GM13976 (cell line): ENCODE measurements at places on chromosomes 13 and 19.

DNA sequence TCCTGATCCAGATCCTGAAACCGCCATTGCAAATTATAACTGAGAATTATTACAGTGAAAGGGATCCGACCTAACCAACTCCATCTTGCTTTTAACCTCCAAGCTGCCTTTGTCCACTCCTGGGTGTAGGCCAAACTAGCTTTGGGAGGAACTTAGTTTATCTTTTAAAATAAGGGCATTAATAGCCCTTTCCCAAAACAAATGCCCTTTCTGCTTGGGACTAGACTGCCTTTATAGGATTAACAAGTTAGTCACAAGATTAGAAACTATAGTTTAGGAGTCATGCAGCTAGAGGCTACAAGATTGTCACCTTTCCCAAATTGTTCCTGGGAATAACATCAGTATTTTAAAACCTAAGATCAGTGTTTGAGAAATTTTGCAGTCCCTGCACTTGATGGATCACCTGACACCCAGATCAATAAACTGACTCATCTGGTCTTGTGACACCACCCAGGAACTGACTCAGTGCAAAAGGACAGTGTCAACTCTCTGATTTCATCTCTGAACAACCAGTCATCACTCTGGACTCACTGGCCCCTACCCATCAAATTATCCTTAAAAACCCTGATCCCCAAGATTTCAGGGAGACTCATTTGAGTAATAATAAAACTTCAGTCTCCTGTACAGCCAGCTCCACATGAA is 4.1 kb upstream of the ZNF841 start:
- DNase-seq: no peak

- DNase-seq: peak; percentile 20
Measured at GRCh38 chr13:112447306-112447705, 71.2 kb downstream of the SPACA7 start.

- no peak for DNase-seq
Measured at GRCh38 chr13:41460074-41460465, 2.7 kb downstream of the RGCC start.

- DNase-seq: no peak
Measured at GRCh38 chr13:29893438-29893837, 43.0 kb upstream of the UBL3 start.

DNA sequence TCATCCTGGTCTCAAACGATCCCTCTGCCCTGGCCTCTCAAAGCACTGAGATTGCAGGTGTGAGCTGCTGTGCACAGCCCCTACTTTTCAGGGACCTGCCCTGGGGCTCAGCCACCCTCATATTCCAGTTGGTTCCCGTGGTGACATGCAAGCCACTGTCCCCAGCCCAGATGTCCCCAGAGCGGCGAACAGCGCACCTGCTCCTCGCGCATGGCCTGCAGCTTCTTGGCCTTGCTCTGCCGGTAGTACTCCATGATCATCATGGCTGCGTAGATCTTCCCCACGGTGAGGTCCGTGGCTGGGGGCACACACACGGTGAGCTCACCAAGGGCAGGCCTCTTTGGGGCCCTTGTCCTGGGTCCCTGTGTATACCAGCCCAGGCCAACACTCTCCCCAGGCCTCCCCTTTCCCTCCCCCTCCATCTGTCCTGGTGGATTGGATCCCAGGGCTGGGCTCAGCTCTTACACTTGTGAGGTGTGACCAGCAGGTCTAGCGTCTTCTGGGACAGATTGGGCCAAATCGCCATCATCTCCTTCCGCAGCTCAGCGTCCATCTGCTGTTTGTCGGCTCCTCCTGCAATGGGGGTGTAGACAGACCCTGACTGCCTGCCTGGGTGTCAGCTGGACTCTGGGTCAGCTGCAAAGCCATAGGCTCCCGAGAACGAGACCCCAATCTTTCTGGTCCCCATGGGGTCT is 64.0 kb downstream of the IER2 start:
- DNase-seq: no peak

GRCh38 chr13:33806470-33807248 is 11.3 kb upstream of the RFC3 start:
- DNase-seq: no peak
